ENCODE measurements at places on chromosomes 2 and 18.

GRCh38 chr2:111705711-111706336 is 178.2 kb downstream of the ANAPC1 start:
- peak; percentile 67 for DNase-seq

DNA sequence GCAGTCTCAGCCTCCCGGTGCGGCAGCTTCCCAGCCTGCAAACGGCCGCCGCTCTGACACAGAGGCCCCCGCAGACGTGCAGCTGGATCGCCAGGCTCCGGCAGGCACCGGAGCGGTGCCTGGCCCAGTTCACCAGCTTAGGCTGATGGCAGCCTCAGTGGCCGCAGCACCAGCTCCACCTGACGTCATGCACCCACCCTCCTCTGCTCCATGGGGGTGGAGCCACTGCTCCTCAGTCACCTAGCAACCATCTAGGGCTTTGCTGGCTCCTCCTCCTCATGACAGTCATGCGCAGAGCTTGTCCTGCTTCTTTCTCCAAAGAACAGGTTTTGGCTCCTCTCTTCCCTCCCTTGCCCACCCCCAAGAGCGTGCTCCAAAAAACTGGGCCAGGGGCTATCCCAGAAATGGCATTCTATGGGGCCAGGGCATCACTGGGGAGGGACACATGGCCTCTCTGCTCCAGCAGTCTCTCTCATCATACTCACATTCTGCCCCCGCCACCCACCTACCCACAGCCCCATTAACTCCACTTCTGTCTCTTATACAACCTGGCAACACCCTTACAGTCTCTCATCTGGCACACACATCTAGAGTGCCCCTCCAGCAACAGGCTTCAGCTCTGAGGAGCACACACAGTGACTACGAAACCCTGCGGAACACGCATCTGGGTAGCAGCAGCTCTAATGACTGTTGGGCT is 5.5 kb downstream of the DCTN1 start:
- peak; percentile 67 for DNase-seq

DNA sequence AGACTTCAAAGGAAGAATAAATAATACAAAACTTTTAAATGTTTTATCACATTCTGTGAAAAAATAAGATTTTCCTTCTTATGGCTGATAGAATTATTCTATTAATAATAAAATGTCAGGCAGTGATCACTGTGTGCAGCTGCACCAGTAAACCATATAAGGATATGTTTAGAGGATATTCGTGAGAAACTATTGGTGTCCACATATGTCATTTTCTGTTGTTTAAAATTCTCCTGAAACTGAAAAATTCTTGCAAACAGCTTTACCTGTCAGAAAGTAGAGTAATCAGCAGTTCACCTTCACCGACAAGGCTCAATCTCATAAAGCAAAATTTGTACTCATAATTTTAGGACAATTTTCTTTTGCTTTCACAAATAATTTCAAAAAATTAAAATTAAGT is 170.1 kb upstream of the KCNH7 start:
- DNase-seq = no peak

- DNase-seq = no peak
These were observed 634.3 kb upstream of the FANCL start for GRCh38 chr2:58875436-58875835.

DNA sequence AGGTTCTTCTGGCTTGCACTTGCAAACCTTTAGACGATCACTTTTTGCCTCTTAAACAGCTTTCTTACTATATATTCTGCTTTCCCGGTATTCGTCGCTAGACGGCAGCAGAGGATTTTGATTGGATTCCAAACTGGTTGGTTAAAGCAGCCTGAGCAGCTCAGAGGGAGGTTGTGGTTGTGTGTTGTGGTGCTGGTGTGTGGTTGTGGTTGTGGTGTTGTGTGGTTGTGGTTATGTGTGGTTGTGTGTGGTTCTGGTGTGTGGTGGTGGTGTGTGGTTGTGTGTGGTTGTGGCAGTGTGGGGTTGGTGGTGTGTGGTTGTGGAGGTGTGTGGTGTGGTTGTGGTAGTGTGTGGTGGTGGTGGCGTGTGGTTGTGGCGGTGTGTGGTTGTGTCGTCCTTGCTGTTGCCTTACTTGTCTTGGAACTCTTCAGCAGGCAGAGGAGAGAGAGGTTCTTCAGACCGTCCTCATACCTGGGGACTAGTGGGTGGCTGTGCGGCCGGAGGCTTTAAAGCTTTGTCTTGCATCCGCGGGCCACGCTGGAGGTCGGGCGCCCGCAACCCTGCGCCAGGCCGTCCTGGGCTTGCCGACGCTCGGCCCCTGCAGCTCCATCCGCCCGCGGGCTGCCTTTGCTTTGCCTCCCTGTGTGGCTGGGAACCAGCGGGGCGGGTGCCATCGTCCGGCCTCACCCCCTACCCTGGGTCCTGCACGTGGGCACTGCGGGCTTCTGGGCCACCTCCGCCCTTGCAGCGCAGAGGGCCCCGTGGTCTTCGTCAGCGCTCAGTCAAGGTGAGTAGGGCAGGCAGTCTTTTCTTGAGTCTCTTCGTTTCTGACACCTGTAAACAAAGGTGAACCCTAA is 190.8 kb downstream of the ARHGAP28 start:
- peak; percentile 65 for DNase-seq

- DNase-seq = no peak
These were observed 6.1 kb upstream of the DIPK1C start for GRCh38 chr18:74463254-74463653.

DNA sequence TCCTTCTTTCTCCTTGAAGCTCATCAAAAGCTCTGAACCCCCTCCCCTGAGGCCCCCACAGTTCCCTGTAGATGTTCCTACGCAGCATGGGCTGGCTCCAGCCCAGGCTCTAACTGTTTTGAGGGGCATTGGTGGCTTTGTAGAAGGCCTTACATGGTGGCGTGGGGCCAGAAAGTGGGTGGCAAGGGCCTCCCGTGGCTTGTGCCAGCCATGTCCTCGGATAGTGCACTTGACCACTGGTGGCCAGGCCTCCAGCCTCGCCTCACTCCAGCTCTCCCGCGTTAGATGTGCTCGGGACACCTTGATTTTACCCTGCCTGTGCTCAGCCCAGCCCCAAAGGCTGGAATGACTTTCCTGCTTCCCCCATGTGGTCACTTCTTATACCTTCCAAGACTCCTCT is 92.9 kb downstream of the TWIST2 start:
- no peak for DNase-seq

DNA sequence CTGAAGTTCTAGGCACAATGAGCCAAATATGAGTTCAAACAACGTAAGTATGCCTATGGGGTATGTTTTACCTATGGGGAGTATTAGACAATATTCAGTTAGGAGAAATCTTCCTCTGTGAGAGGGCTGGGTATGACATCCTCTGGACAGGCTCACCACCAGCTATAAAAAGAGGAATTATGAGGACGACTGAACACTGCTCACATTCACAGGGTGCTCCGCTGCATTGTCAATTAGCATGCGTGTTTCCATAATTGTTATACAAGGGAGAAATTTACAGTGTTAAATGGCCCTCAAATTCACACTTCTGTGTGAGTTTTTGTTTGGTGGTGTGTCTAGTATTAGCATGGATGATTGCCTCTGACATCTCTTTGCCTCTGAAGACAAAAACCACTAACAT is 700.4 kb downstream of the BCL11A start:
- DNase-seq = no peak

GRCh38 chr2:147165697-147166382 is 679.0 kb upstream of the ACVR2A start:
- DNase-seq = no peak

GRCh38 chr2:220000080-220000479 is 372.6 kb downstream of the SLC4A3 start:
- DNase-seq = peak; percentile 41

DNA sequence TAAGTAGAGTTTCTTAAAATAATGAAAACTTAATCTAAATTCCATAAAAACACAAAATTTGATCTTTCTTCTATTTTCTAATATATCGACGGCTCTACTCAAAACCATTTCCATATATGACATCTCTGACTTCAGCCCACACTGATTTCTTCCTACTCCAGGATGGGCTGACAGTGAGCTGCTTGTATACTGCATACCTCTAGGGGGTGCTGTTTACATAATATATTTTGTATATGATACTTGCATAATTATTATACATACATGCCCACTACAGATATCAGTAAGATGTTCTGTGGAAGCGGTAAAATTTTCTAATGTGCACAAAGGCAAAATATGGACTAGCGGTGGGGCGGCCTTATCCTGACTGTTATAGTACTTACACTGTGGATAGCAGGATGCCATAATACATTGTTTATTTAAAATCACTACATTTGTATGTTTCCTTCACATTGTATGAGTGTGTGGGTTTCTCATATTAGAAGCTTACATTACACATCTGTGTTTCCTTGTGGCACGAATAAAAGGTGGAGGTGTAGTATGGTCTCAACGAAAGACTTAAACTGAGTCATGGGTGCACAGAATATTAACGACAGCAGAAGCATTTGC is 66.1 kb upstream of the NXPH2 start:
- peak; percentile 19 for DNase-seq

DNA sequence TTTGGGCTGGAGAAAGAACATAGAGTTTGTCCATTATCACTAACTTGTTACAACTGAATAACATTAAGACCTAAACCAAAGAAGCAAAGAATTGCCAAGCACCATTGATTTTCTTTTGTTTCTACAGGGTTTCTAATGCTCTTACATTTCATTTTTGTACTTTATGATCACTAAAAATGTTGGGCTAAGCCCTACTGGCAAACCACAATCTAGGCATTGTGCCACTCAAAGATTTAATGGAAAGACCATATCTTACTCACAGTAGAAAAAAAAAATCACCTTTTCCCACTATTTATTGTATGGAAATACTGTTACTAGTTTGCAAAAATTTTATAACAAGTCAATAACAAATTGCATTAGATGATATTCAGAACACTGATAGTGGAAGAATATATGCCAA is 447.4 kb upstream of the PKDCC start:
- DNase-seq = peak; percentile 21

- DNase-seq = no peak
These were observed 6.9 kb upstream of the SLC14A2 start for GRCh38 chr18:45608400-45608799.

DNA sequence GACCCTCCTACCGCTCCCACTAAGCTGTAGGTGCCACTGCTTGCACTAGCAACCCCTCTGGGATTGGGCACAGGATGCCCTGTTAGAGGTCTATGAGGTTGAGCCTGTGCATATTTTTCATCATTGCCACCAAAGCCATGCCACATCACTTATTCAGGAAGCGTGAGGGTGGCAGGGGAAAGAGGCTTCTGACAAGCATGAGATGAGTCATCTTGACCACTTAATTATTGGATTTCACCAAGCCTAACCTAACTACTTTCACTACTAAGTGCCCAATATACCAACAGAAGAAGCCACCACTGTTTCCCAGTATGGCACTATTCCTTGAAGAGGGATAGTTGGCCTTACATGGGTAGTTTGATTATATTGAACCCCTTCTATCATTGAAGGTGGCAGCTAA is 181.3 kb upstream of the EPHA4 start:
- DNase-seq = no peak

DNA sequence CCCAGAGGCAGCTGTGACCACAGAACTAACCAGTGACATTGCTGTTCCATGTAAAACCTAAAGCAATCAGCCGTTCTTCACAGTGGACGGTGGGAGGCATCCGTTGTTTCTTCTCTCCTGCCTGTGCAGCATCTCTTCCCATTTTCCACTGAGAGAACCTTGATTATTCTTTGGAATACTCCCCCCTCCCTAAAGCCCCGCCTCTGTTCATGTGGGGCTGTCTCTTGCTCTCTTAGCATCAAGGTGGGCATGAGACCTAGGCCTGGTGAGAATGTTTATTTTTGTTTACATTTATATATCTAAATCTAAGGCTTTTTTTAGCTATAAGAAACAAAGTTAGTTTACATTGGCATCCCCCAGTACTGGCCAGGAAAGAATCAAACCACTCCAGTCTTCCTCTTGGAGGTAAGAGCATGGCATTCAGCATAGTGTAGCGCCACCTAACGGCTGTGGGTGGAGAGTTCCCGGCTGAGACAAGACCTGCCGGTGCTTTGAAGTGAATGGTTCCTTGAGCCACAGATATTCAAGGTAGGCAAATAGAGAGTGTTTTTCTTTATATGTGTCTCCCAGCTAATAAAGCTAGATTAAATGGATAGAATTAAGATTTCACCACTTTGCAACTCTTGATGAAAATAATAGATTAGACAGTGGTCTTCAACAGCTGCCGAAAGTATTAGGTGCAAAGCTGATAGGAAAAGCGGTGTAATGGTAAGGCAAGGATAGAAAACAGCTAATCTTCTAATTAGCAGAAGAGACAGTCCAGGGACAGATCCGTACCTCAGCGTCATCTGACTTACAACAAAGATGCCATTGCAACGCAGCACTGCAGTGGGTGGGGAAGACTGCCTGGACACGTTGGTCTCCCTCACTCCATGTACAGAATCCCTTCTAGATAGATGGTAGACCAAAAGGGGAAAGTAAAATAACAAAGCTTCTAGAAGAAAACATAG is 219.6 kb upstream of the RAB12 start:
- DNase-seq = peak; percentile 62

DNA sequence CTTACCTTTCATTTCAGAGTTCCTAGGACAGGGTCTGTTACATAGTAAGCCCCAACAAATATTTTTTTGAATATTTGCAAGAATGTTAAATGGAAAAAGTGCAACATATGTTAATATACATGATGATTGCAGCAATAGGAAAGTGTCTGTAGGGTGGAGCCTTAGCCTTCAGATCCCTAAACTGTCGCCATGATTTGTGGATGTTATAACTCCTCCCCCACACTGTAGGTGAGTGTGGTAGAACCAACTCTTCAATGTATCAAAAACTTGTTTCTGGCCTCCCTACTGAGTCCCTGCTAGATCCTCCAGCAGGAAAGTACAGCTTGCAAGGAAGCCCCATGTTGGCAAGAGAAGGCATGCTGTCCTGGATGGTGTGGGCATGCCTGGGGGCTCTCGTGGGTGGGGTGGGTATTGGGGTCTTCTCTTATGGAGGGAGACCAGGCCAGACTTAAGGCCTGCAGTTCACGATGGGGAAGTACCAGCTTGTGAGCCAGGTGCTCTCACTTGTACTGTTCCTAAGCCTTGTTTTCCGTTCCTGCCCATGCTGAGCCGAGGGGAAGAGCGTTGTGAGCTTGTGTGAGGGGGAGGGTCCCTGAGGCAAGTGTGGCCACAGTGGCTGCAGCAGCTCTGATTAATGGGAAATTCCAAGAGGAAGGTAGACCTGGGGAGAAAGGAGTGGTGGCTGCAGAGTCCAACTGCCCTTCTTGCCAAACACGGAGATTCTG is 11.4 kb downstream of the FHOD3 start:
- DNase-seq = no peak

DNA sequence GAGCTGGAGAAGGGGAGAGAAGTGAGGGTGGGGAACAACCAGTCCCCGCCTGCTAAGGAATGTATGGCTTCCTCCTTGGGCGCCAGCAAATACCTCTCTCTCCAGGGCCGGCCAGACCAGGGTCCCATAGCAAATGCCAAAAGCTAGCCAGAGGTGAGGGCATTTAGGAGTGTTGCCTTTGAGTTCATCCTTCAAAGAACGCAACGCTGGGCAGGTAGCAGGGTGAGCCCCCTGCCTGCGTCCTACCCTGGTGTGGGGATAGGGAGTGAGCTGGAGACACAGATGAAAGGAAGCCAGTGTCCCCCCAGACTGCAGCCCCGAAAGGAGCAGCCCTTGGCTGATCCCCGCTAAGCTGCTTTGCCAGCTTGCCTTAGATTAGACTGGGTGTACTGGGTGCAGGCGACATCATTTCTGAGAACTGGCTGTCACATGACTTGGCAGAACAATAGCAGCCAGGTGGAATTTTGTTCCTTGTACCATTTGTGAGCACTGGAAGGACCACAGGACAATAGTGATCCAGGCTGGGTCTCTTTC is 40.4 kb downstream of the KLHL29 start:
- no peak for DNase-seq

- peak; percentile 48 for DNase-seq
These were observed 1.1 kb downstream of the MAP3K20 start for GRCh38 chr2:173076581-173077345.
